ENCODE measurements at places on chromosomes 4 and X.

GRCh38 chr4:169756971-169757574 is 671 bp downstream of the HPF1 start:
- no peak for DNase-seq

GRCh38 chr4:107824350-107825071 is at the start of gene SGMS2:
Gene SGMS2, plus strand, starts transcription at chr4:107824932. Its CDS starts 70,622 bp downstream, at chr4:107895554.
- no peak for DNase-seq

GRCh38 chr4:98996056-98996764 is 689 bp downstream of the METAP1 start:
- no peak for DNase-seq

DNA sequence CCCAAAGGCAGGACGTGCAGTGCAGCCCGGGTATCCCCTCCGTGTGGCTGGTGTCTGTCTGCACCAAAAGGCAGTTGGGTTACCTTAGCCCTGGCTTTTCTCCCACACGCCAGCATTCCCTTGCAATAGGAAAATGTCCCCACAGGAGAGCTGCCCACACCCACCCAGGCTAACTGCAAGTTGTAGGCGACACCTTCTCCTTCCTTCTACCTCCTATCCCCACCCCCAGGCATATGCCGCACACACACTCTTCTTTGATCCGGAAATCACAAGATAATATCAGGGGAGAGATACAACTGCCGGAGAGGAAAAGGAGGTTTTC is 444 bp upstream of the APBB2 start:
- no peak for DNase-seq

DNA sequence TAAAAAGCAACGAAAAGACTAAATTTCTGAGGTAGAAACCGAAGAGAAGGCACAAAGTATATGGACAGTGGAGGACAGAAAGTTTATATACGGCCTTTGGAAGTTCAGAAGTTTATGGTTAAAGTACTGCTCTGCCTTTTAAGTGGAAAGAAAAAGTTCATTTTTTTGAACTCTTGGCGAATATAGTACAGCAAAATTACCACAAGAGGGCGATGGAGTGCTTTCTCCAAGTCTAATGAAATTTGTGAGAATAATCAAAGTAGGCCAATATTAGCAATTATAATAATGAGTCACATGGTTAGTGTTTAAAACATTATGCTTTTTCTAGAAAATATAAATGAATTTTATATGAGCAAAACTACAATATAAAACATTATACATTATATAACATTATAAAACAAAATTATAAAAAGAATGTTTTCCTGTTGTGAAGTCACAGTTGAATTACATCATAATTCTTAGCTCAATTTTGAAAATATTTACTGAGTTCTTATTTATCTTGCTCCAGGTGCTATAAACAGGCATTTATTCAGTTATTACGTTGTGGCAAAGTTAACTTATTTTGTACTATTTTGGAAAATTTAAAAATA is 136.2 kb upstream of the BMPR1B start:
- DNase-seq, result no peak

All from stimulated activated CD8-positive, alpha-beta memory T cell treated with anti-CD3 and anti-CD28 coated beads, Interleukin-7, amount 100 ng/mL, for 1 hour (primary cell).